ENCODE measurements at places on chromosomes 2 and 18.

DNA sequence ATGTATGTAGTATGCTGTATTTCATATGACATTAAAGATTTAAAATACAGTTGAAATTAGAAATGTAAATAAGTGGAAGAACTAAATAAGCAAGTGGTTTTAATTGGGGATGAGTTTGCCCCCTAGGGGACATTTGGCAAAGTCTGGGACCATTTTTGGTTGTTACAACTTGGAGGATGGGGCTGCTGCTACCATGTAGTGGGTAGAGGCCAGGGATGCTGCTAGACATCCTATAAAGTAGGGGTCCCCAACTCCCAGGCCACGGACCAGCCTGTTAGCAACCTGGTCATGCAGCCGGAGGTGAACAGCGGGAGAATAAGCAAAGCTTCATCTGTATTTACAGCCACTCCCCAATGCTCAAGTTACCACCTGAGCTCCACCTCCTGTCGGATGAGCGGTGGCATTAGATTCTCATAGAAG lies 27.9 kb upstream of the ASNSD1 start:
- no peak for DNase-seq

GRCh38 chr2:12884713-12885282 lies 168.1 kb downstream of the TRIB2 start:
- no peak for DNase-seq

GRCh38 chr18:11767935-11768334 lies 78.9 kb downstream of the GNAL start:
- no peak for DNase-seq

GRCh38 chr2:126655051-126655450 lies 907 bp upstream of the GYPC start:
- no peak for DNase-seq

- DNase-seq: no peak
Observed at GRCh38 chr2:185664384-185664783, 74.2 kb upstream of the FSIP2 start.

- DNase-seq: no peak
Observed at GRCh38 chr2:214591366-214591765, 180.5 kb downstream of the VWC2L start.

DNA sequence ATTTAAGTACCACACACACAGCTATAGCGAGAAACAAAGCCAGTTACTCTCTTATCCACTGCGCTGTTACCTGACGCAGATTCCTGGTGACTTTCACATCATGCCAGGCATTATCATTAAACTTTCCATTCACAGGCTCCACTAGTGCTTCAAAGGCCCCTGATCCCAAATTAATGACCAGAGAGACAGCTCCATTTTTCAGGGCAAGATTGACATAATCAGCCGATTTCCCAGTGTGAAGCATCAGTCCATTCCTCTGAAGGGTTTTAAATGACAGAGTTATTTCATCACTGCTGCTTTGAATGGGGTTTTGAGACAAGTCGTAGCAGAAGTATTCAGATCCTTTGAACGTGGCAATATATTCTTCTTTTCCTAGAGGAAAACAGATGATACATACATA lies 408.7 kb downstream of the NRXN1 start:
- DNase-seq: no peak

DNA sequence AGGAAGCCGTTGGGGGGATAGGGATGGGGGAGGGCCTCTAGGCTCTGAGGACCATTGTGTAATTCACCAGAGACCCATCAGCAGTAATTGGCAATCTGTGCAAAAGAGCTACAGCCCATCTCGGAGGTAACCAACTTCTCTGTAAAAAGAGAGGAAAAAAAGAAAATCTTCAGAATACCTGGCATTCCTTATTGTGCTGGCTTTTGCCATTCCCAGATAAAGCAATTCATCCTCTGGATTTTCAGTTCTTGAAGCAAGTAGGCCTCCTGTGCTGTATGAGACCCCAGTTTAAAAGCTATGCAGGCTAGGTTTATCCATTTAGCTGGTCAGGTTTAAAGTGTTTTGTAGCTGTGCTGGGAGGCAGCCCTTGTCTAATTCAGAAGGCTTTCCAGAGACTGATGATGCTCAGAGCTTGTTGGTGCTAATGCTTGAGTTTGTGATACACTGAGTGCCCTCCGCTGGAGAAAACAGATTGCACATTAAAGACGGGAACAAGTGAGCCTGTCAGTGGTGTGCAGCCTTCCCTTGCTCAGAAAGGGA lies at the start of gene LRRTM4:
TSS of gene LRRTM4 (minus strand) at position 446 of the 540 bp plus-strand sequence.
- no peak for DNase-seq

GRCh38 chr2:180715044-180715443 lies 265.4 kb upstream of the UBE2E3 start:
- DNase-seq: no peak

DNA sequence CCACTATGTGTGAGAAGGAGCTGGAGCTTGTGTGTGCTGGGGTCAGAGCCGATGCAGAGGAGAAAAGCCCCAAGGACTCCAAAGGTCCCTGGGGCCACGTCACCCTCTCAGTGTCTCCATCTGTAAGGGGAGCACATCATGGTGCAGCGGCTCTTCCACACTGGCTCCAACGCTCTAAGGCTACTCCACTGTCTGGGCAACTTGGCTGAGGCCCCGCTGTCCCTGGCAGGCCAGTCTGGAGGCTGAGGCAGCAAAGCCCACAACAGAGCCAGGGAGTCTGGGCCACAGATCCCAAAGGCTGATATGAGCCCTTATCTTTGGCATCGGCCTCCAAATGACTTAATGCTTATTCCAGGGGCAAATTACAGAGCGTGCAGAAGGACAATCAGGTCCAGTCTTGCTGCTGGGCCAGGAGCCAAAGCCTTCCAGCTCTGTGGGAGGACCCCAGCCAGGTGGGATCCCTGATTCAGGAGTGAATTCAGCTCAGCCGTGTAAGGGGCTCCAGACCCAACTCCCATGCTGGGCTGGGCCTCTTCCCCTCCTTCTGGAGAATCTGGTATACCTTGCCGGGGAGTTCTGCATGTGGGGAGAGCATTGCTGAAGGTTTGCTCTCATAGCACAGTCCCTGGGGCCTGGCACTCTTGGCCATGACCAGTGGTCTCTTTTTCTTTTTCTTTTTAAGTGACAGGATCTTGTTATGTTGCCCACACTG lies 1.8 kb upstream of the DUSP2 start:
- DNase-seq: no peak

GRCh38 chr2:190053426-190053825 lies 9.1 kb downstream of the MSTN start:
- no peak for DNase-seq

- DNase-seq: no peak
Observed at GRCh38 chr2:48380989-48381625, 148.8 kb upstream of the STON1 start.

- no peak for DNase-seq
Observed at GRCh38 chr2:143254110-143254509, 124.9 kb downstream of the ARHGAP15 start.

GRCh38 chr2:127599211-127599610 lies 46.7 kb upstream of the GPR17 start:
- DNase-seq: no peak

- no peak for DNase-seq
Observed at GRCh38 chr2:166017208-166017607, 63.6 kb upstream of the TTC21B start.

GRCh38 chr2:147595200-147595599 lies 249.6 kb upstream of the ACVR2A start:
- no peak for DNase-seq

GRCh38 chr18:13271302-13271911 lies 52.8 kb downstream of the LDLRAD4 start:
- DNase-seq: no peak

- no peak for DNase-seq
Observed at GRCh38 chr2:37306024-37306423, 18.6 kb downstream of the PRKD3 start.

- DNase-seq: no peak
Observed at GRCh38 chr2:145759228-145759915, 1239.5 kb upstream of the ZEB2 start.

DNA sequence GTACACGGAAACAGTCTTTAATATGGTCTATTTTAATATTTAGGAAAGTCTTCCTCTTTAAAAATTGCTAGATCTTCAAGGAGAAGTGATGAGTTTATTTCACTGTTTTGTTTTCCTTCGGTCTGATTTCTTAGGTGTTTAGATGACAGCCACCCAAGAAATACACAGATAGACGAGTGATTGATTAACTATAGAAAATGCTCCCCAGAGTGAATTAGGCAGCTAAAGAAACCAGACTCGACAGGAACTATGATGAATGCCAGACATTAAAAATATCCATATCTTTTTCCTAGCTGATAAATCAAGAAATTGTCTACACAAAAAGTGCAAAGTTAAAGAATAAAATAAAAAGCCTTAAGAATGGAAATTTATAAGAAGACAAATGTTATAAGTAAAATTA lies 888.7 kb upstream of the CNTNAP5 start:
- no peak for DNase-seq

DNA sequence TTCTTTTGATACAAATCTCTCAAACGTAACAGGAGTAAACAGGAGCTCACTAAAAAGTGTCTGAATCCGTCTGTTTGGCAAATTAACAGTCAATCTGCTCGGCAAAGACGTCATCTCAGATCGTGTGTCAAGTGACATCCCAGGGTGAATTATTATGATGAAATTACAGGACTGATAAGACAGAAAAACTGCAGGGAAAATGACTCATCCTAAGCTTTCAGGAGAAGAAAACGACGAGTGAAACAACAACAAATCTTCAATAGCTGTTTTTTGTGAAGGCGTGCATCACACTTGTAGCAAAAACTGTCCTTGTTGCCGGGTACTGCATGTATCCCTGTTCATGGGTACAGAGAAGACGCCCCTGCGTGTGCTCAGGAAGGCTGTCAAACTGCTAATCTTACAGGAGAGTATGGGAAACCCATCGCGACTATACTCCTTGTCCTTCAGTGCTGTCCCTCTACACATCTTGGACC lies 24.9 kb downstream of the EPB41L3 start:
- DNase-seq: no peak

- no peak for DNase-seq
Observed at GRCh38 chr18:76349067-76349715, 145.9 kb downstream of the ZNF516 start.

- DNase-seq: no peak
Observed at GRCh38 chr18:12857991-12858544, 26.0 kb downstream of the PTPN2 start.

DNA sequence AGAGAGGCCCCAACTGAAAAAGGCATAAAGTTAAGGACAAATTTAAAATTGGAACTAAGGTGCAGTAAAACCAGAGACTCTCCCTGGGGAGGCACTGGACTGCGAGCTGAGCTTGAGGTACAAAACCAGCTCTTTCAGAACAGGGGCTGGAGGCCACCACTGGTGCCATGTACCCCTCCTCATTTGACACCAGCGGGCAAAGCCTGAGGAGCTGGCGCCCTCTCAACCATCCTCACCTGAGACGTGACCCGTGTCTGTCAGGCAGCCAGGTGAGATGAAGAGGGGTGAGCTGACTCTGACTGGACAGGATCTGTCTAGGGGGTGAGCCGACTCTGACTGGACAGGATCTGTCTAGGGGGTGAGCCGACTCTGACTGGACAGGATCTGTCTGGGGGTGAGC lies 68.5 kb downstream of the TMEM18 start:
- no peak for DNase-seq

- DNase-seq: no peak
Observed at GRCh38 chr2:172964511-172965139, 111.0 kb upstream of the MAP3K20 start.

- no peak for DNase-seq
Observed at GRCh38 chr2:231395188-231396057, at the start of gene B3GNT7. TSS of gene B3GNT7 (plus strand) at chr2:231395710. CDS start at chr2:231395804, 94 bp downstream.

- no peak for DNase-seq
Observed at GRCh38 chr2:96869281-96869821, 529 bp downstream of the SEMA4C start.

DNA sequence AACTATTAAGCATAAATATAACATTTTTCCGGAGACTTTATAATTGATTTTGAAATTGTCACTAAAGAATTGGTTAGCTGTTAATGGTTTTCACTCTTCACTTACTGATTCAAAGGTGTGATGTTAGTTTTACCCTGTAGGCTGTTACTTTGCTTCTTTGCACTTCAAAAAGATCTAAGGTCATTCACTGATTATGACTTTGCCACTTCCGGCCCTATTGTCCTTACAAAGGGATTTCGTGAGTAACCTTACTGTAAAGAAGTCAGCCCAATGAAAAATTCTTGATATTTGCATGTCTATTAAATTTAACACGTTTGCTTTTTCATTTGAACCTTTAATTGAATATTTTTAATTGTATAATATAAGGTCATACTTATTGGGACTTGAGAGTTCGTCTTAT lies 61.4 kb downstream of the GREB1L start:
- no peak for DNase-seq

GRCh38 chr2:101430156-101430555 lies 42.9 kb upstream of the CREG2 start:
- no peak for DNase-seq

DNA sequence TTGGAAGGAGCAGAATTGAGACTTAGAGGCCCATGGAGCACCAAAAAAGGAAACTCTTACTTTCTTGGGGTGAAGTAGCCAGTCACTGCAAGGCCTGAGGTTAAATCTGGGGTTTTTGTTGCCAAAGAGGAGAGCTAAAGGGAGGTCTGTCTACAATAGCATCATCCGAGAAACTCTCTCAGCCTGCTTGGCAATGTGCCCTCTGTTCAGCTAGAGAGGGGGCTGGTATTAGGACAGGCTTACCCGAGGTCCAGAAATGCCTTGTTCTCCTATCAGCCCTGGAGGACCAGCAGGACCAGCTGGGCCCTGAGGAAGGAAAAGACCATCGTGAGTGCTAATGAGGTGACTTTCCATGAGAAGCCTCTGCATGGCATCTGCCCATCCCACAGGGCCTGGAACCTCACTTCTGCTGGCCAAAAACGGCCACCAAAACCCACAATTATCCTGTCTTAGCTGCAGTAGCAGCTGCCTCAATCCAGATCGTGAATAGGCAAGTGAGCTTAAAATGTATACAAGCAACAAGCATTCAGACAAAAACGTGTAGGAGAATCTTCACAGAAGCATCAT lies 61.6 kb downstream of the COL6A3 start:
- DNase-seq: no peak

GRCh38 chr2:126795656-126796055 lies 103.0 kb upstream of the TEX51 start:
- DNase-seq: no peak

DNA sequence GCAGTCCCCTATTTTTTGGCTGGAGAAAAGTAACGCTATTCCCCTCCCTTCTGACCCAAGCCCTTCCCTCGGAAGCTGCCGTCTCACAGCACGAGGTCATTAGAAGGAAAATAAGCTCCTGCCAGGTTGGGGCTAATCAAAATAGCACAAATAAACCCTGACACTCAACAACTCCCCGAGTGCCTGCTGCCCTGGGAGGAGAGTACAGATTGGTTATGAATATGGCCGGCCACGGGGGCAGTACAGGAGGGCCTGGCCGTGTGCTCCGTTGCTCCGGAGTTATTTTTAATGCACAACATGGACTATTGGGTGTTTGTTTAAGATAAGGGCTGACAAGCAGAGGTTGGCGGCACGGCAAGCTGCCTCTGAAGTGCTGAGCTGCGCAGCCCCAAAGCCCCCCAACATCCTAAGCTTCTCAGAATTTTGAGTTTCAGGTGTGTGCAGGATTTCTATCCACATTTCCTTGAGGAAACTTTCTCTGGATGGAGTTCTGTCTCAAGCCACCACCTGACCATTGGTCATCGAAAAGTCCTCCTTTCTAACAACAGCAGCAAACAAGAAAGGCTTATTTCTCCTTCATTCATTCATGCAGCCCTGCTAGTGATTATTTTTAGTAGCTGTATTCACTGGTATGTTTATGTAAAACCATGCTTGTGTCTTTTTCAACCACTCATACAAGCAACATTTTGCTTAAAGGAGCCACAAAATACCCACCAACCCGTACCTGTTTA lies 58.7 kb downstream of the PAX3 start:
- no peak for DNase-seq

Data from AG04450 (cell line).